AML-193 (cell line): ENCODE measurements at places on chromosomes 2 and 18.

DNA sequence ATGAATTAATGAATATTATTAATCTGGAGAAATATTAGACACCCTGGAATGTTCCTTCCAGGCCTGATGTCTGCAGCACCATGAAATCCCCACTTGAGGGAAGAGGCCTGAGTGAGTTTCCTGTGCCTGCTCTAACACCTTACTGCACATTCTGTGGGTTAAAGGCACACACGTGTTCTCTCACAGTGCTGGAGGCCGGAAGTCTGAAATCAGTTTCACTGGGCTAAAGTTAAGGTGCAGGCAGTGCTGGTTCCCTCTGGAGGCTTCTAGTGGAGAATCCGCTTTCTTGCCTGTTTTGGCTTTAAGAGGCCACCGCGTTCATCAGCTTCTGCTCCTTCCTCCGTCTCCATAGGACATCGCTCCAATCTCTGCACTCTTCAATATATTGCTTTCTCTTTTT lies 48.7 kb downstream of the ACKR3 start:
- DNase-seq: no peak

GRCh38 chr2:34875091-34875745 lies 1276.1 kb upstream of the FAM98A start:
- no peak for DNase-seq

- DNase-seq: no peak
Measured at GRCh38 chr18:11784674-11785304, 66.4 kb upstream of the CHMP1B start.

DNA sequence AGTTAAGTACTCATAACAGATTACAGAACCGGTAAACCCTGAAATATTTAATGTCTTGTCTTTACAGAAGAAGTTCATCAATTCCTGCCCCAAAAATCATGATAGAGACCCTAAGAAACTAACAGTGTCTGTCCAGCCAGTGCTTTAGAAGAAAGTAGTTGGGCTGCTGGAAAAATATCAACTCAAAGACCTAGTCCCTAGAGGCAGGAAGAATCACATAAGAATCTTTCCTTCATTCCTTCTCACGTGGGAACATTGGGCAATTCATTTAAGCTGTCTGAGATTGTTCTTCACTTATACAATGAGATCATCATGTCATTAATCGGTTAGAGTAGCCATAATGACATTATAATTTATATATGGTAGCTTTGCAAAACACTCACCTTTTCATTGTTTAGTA lies 156.4 kb downstream of the CCBE1 start:
- no peak for DNase-seq

- DNase-seq: no peak
Measured at GRCh38 chr2:134391751-134392160, 137.9 kb downstream of the MGAT5 start.

- no peak for DNase-seq
Measured at GRCh38 chr2:138730497-138731030, 49.6 kb downstream of the NXPH2 start.

DNA sequence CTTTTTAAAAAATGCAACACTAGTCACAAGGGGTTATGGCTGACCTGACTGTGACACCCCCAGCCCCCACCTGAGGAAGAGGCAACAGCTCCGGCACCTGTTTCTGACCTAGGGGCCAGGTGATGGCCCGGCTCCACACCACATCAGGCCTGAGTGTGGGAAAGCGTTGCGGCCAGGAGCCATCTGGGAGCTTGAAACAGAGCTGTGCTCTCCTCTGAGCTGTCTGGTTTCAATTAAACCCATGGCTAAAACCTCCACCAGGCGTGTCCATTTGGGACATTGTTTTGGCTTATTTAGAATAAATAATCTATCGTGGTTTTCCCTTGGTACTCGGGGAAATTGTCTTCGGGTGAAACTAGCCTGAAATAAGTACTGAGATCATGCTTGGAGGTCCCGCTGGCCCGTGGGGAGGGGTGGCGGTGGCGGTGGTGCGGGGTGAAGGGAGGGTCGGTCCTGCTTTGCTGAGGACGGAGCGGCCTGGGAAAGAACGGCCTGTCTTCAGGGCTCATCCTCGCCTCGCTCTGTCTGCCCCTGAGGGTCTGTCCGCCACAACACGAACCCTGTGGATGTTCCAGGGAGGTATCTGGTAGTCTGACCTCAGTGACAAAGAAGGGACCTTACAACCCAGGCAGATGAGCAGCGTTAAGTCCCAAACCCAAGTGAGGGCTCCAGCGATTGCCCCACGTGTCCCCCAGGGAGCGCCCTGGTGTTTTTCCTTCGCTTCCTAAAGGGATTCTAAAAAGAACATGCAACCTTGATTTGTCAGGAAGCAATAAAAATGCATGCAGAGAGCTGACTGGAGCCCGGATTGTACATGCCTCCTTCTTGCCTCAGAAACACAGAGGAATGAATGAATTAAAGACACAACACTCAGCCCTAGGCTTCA lies 58.7 kb downstream of the IL1RL2 start:
- no peak for DNase-seq

GRCh38 chr18:40019797-40020392 lies 1935.1 kb upstream of the PIK3C3 start:
- DNase-seq: no peak

GRCh38 chr2:44731505-44731904 lies 210.0 kb upstream of the SIX3 start:
- DNase-seq: no peak

DNA sequence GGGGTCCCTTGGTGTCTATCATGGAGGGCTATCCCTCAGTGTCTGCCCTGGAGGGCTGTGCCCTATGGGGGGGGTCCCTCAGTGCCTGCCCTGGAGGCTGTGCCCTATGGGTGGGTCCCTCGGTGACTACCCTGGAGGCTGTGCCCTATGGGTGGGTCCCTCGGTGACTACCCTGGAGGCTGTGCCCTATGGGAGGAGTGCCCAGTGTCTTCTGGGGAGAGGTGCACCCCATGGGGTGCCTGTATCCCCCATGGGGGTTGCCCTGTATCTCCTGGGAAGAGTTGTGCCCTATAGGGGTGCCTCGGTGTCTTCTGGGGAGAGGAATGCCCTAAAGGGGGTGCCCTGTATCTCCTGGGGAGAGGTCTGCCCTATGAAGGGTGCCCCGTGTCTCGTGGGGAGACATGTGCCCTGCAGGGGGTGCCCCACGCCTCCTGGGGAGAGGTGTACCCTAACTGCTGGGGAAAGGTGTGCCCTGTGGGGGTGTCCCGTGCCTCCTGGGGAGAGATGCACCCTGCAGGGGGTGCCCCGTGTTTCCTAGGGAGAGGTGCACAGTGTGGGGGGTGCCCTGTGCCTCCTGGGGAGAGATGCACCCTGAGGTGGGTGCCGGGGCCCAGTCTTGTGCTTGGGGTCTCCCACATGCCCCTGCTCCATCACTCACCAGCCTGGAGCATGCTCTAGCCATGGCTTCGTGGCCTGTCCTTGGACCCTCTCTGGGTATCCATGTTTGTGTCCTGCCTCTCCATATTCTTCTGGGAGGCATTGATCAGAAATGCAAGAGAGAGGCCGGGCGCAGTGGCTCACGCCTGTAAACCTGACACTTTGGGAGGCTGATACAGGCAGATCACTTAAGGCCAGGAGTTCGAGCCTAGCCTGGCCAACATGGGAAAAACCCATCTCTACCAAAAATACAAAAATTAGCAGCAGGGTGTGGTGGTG lies 215.6 kb downstream of the HDAC4 start:
- DNase-seq: no peak

GRCh38 chr2:223052548-223053483 lies 826 bp downstream of the KCNE4 start:
- no peak for DNase-seq

DNA sequence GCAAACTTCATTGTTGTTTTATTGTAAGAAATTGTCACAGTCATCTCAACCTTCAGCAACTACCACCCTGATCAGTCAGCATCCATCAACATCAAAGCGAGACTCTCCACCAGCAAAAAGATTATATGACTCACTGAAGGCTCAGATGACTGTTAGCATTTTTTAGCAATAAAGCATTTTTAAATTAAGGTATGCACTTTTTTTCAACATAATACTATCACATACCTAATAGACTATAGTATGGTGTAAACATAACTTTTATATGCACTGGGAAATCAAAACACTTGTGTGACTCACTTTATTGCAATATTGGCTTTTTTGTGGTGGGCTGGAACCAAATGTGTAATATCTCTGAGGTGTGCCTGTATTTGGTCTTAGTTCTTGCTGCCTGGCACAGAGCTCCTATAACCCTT lies 15.6 kb downstream of the SCN1A start:
- DNase-seq: no peak

GRCh38 chr2:241852116-241852980 lies 6.3 kb downstream of the PDCD1 start:
- DNase-seq: no peak
